NCI-H1930 (cell line): ENCODE measurements at places on chromosomes 12 and 14.

DNA sequence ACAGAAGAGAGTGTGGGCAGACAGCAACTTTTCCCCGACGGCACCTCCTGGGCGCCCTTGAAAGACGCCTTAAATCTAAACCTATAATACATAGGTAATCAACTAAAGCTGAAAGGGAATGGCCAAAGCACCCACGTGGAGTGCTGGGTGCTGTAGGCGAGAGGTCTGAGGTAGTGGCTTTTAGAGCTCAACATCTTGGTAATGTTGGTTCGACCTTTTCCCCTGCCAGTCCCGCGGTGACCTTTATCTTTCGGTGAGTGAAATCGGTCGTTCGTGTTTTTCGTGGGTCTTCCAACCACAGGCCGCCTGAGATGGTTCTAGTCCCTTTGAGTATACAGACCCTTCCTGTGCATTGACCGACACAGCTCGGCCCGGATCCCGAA is 9.1 kb downstream of the OR6S1 start:
- DNase-seq: no peak

DNA sequence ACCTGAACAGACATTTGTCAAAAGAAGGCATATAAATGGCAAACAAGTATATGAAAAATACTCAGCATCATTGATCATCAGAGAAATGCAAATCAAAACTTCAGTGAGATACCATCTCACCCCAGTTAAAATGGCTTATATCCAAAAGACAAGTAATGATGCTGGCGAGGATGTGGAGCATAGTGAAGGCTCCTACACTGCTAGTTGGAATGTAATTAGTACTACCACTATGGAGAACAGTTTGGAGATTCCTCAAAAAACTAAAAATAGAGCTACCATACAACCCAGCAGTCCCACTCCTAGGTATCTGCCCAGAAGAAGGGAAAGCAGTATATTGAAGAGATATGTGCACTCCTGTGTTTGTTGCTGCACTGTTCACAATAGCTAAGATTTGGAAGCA is 146.1 kb downstream of the TGFB3 start:
- no peak for DNase-seq

DNA sequence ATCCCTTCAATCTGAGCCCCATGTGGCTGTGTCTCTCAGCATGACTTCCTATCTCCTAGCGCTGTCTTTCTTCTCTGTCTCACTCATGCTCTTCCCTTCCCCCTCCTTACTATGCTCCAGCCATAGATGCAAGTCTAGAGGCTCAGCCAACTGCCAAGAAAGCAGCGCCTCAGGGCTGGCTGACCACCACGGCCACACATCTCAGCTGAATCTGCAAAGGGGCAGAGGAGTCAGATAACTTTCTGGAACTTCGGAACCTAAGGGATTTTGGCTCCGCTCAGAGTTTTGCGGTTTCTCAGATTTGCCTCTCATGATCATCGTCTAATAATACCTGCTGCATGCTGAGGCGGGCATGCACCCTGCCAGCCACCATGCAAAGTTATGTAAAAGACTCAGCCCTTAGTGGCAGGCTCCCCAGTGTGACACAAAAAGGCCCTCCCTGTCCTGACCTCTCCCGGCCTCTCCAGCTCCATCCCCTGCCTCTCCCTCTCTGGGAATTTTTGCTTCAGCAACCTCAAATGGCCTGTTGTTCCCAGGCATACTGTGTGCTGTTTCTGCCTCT is 5.0 kb upstream of the FGF6 start:
- no peak for DNase-seq

GRCh38 chr14:92987713-92988510 is 65.0 kb downstream of the CHGA start:
- DNase-seq: no peak

GRCh38 chr12:80829767-80830166 is 108.0 kb downstream of the LIN7A start:
- no peak for DNase-seq

DNA sequence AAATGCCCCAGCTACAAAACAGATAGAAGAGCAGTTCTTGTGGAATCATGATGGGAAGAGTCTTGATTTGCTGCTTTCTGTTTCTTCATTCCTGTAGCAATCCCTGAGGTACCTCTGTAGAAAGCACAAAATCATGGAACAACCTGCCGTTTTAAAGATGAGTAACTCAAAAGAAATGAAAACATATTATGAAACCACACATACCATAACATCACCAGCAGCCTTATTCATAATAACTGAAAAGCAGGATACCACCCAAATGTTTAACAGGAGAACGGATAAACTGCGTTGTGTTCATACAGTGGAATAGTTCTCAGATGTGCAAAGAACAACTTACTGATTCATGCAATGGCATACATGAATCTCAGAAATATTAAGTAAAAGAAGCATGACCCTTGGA is 188.1 kb downstream of the RGS6 start:
- no peak for DNase-seq

DNA sequence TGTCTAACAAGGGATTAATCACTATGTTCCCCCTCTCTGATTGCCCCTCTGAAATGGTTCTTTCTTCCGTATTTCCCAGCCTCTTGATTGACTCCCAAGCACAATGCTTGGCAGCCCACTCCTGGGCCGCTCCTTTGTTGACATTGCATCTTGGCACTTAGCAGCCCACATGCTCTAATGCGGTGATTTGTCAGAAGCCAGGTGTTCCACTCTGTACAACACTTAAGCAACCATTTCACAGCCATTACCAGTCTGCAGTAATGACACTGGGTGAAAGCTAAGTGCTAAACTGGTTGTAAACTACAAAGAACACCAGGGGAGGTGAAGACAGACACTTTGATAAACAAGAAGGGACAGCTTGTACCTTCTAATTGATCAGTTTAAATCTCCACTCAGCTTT is 353.5 kb downstream of the TMEM132D start:
- peak; percentile 83 for DNase-seq

DNA sequence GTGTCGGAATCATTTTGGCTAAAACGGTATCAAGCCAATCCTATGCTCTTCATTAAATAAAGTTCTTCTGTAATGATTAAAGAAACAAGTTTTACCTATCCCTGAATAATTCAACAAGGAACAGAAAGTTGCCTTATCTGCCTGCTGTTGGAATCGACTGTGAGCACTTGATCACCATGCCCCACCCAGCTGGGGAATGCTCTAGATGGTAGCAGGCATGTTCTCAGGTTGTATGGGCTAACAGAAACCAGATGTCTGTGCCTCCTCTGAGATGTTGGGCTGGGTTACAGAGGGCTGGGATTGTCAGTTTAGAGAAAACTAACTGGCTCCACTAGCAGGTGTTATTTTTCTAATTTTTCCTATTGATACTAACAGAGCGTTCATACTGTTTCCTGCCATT is 28.9 kb downstream of the RTRAF start:
- no peak for DNase-seq

- no peak for DNase-seq
Measured at GRCh38 chr14:101224356-101225156, 321.0 kb upstream of the RTL1 start.

GRCh38 chr12:73529231-73529630 is 1008.4 kb upstream of the ATXN7L3B start:
- DNase-seq: no peak

DNA sequence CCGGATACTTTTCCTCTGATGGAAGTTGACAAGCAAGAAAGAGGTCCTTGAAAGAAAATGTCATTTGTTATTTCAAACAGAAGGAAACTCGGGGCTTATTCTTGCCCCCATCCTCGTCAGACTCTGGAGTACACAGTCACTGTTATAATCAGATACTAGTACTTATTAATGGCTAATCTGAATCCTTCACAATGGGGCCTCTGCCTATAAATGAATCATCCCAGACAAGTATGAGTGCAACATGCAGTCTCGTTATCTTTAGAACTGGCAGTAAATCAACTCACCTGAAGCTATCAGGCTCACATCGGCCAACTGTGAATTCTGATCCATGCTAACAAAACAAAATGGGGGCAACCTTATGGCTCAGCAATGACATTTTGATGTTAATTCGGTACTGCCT is 216.7 kb downstream of the GRIN2B start:
- no peak for DNase-seq

GRCh38 chr14:95922080-95922479 is 45.4 kb downstream of the TUNAR start:
- DNase-seq: no peak

GRCh38 chr12:104547235-104547634 is 90.5 kb downstream of the CHST11 start:
- no peak for DNase-seq

DNA sequence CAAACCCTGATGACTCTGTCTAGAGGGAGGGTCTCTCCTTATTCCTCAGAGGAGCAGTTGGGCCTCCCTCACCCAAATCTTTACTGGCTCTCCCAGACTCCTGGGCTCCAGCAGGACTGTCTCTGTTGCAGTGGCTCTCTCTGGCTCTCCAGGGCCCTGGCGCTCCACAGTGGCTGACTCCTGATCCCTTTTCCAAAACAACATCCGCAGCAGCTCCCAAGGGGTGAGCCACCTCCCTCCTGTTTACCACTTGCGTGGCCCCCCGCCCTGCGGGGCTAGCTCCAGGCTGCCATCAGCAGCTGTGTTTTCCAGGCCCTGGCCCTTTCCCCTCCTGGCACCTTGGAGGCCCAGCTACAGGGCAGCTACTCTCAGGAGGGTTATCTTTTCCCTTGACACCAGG is 123.5 kb downstream of the CALM1 start:
- no peak for DNase-seq

GRCh38 chr14:22489244-22489545 is 99.8 kb downstream of the DAD1 start:
- no peak for DNase-seq

- no peak for DNase-seq
Measured at GRCh38 chr12:74515849-74516248, 21.8 kb upstream of the ATXN7L3B start.

GRCh38 chr12:99619389-99620158 is 28.0 kb upstream of the GARIN6 start:
- DNase-seq: no peak

DNA sequence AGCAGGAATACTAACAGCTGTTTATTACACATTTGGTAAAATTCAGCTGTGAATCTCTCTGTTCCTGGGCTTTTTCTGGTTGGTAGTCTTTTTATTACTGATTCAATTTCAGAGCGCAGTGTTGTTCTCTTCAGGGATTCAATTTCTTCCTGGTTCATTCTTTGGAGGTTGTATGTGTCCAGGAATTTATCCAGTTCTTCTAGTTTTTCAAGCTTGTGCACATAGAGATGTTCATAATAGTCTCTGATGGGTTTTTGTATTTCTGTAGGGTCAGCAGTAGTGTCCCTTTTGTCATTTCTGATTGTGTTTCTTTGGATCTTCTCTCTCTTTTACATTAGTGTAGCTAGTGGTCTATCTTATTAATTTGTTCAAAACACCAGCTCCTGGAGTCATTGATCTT is 9.1 kb upstream of the OR6C76 start:
- DNase-seq: no peak

DNA sequence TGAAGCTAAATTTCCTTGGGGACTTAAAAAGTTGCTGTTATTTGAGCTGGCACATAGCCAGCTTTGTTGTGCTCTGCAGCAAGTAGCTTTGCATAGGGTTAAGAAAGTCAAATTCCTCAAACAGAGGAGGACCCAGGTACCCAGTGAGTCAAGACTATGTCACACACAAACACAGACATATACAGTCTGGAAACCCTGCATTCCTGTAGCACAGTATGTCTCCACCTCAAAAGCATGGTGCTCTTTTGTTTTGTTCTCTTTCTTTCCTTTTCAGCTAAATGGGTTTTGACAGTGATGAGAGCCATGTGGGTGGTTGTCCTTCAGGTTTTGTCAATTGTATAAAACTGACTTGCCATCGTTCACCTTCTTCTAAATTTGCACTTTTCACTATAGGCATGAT is 179.6 kb upstream of the DIO2 start:
- no peak for DNase-seq

GRCh38 chr12:92273076-92273475 is 127.4 kb upstream of the BTG1 start:
- no peak for DNase-seq

DNA sequence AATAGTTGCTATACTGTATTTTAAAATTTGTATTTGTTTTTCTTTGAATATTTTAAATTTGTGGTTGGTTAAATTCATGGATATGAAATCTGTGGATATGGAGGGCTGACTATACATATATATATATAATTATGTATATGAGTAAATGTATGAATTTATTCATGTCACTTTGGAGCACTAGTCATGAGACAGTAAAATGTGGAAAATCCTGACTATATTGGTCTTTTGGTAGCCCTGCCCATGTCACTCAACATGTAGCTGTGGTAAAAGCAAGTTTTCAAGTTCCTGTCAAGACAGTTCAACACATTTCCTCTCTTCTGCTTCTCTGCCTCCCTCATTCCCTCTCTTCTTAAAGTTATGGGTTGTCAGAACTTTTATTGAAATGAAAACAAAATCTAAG is 17.3 kb upstream of the C12orf71 start:
- DNase-seq: no peak

- DNase-seq: no peak
Measured at GRCh38 chr14:36005670-36006069, 170.9 kb downstream of the PTCSC3 start.

DNA sequence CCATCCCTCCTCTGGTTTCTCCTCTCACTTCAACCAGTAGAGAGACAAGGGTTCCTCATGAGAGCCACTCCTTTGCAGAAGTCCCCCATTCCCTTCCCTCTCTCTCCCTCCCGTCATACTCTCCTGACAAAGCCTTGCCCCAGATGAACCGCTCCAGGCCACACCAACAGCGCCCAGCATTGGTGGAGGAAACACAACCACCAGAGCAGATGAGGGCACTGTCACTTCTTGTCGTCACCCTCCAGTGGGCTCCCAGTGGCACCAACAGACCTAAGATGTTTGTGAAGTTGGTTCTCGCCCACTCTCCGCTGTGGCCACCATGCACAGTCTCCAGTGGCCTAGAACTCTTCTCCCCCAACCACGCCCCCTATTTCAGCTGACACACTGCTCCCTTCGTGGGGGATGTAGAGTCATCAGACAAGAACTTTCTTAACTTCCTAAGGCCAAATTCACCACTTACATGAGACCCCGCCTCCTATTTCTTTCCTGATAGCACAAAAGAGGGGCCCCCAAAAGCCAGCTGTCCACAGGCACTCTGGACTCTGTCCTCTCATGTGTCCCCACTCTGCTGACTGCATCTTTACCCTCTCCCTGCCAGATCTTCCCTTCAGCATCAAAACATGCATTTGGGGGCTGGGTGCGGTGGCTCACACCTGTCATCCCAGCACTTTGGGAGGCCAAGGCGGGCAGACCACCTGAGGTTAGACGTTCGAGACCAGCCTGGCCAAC is 29.2 kb upstream of the PLEKHG6 start:
- DNase-seq: no peak

DNA sequence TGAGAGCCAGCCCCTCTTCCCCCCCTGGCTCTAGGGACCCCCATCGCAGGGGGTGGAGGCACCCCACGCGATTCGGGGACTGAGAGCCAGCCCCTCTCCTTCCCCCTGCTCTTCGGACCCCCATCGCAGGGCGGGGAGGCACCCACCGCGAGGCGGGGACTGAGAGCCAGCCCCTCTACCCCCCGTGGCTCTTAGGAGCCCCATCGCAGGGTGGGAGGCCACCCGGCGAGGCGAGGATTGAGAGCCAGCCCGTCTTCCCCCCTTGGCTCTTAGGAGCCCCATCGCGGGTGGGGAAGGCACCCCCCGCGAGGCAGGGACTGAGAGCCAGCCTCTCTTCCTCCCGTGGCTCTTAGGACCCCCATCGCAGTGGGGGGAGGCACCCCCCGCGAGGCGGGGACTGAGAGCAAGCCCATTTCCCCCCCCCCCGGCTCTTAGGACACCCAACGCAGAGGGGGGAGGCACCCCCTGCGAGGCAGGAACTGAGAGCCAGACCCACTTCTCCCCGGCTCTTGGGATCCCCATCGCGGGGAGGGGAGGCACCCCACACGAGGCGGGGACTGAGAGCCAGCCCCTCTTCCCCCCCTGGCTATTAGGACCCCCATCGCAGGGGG is 45.6 kb downstream of the DDX11 start:
- DNase-seq: no peak

GRCh38 chr14:91369628-91370445 is 47.8 kb downstream of the CCDC88C start:
- no peak for DNase-seq
